Large intestine (tissue), 12 donors: ENCODE measurements at places on chromosomes 7 and 10. TPM values are rescaled to one million over a fixed set of nuclear protein-coding genes. Genes with fewer than 3 reads are reported as not detected.

Gene HOXA4
- polyA plus RNA-seq = 19.7 TPM

Gene VENTX
- 0.22 TPM for polyA plus RNA-seq

Gene INMT
- 10.1 TPM for polyA plus RNA-seq

GRCh38 chr10:129973674-129974059, 9.6 kb upstream of the EBF3 start:
- DNase-seq = no peak

GRCh38 chr10:105154736-105155135, 513.6 kb downstream of the SORCS3 start:
- no peak for DNase-seq

- DNase-seq = no peak
Observed at GRCh38 chr10:92750791-92751533, 61.2 kb downstream of the HHEX start.

GRCh38 chr7:158821171-158822031, 7.9 kb downstream of the ESYT2 start:
- DNase-seq = peak; percentile 48

DNA sequence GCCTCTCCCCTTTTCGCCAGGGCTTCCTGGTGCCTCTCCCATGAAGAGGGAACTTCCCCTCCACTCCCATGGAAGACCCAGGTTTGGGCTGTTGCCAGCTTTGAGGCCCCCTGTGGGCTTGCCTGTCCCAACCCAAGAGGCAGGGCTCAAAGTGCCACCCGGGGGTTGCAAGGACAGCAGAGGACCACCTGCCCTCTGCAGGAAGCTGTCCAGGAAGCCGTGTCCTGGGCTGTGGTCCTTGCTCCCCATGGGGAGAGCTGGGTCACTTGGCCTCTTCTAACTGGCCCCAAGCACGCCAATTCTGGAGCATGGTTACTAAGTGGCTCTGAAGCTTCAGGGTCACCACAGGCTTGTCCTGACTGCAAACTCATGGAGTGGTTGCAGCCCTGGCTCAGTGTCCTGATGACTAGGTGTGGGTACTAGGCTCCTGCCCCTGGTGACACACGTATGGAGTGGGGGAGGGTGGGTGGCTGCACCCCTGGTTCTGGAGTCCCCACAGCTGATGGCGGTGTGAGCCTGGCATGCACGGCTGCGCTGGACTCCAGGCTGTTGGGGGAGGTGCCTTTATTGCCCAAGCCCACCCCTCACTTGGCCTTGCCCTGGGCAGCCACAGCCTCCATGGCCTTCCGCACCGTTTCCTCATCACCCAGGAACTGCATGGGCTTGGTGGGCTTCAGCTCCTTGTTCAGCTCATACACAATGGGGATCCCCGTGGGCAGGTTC, 3.0 kb downstream of the PGAM2 start:
- DNase-seq = no peak

GRCh38 chr7:74311305-74311744, 22.1 kb downstream of the CLIP2 start:
- DNase-seq = no peak

GRCh38 chr10:57699944-57700343, 567.8 kb downstream of the IPMK start:
- DNase-seq = no peak

DNA sequence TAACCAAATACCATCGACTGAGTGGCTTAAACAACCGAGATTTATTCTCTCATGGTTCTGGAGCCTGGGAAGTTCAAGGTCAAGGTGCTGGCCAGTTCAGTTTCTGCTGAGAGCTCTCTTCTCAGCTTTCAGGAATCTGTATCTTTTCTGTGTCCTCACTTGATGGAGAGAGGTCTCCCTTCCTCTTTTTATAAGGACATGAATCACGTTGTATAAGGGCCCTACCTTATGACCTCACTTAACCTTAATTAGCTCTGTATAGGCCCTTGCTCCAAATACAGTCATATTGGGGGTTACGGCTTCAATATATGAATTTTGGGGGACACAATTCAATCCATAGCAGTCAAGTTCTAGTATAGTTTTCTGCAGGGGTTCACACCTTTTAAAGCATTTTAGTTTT, 135.2 kb upstream of the ADO start:
- DNase-seq = no peak

DNA sequence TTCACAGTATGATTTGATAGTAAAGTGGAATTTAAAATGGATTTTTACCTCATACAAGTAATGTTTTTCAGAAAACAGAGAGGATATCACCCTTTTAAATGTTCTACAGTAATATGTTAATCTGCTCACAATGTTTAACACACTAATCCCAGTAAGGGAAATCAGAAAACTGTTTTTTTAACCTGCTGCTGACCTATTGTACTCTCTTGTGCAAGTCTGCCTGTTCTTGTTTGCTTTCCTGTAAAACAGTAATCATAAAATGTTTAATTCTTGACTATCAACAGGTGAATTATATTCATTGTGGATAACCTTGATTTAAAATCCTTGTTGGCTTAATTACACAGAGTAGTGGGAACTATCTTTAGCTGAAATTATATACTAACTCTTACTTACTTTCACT, 126.4 kb downstream of the GNAT3 start:
- peak; percentile 26 for DNase-seq

DNA sequence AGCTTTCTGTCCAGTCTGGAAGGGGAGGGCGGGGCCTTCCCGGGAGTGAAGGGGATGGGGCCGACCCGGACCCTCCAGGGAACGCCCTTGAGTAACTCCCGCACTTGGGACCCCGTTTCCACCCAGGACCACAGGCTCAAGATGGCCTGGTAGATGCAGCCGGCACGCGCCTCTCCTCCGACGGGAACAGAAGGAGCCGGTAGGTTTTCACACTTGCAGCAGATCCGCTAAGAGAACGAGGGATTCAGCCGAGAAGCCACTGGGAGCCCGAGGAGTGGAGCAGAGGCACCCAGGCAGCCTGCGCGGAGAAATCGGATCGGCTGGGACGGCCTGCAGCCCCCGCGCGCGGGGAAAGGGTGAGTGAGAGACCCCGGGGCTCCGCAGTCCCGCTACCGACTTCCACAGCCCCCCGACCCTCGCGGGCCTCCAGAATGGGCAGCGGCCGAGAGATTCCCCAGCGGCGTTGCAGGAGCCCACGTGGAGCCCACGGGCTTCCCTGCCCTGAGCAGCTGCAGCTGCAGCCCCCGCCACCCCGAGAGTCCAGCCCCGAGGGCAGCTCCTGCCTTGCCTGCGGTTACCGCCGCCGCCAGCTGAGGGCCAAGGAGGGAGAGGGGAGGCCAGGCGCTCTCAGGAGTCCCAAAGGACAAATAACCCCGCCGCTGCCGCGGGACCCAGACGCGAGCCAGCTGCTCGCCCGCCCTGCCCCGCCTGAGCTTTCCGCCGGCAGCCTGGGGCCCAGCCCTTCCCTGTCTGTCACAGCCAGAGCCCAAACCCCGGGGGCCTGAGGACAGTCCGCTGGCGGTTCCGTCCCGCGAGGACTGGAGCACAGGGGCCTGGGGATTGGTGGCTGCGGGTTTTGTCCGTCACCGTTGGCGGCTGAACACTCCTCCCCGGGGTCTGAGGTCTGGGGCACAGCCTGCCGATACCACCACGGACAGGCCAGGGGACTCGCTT, 21.8 kb downstream of the IFT22 start:
- no peak for DNase-seq

DNA sequence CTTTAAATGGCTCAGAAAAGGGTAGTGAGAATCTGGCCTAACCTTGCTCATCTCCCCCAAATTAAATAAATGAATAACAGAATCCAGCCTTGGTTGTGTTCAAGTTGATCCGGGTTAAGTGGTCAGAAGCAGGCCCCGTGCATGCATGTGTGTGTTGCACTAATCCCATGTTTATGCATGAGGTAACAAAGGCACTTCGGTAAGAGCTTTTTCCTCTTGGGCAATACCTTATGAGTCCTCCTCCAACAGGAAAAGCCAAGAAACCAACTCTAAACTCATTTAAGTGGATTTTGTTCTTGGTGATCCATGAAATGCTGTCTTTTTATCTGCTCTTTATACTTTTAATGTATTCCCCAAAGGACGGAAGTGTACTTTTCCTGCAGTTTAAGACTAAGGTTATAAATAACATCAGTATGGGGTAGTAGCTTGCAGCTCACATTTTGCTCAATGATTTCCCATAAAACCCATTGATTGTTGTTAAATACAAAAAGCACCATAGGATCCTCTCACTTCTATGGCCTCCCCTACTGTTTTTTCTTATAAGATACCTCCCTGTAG, 104.9 kb upstream of the YAE1 start:
- DNase-seq = no peak
